ENCODE measurements at places on chromosomes 1 and 21.

DNA sequence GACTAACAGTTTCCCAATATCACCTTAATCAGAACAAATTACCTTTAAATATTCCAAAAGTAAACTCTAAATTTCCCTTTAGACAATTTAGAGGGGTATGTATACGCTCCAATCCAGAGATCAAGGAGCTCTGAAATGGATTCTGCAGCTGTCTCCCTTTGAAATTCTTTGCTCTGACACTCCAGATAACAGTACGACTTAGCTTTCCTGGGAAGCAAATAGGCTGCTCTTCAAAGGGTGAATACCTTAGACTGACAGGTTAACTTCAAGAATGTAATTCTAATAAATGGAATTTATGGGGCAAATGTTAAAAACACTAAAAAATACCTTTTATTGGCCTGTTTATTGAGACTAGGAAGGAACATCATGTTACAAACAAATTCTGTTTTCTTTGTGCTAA lies 357.2 kb downstream of the USP25 start:
- DNase-seq, result no peak

- DNase-seq, result no peak
These were observed 57.9 kb upstream of the HMGB4 start for GRCh38 chr1:33805988-33806387.

DNA sequence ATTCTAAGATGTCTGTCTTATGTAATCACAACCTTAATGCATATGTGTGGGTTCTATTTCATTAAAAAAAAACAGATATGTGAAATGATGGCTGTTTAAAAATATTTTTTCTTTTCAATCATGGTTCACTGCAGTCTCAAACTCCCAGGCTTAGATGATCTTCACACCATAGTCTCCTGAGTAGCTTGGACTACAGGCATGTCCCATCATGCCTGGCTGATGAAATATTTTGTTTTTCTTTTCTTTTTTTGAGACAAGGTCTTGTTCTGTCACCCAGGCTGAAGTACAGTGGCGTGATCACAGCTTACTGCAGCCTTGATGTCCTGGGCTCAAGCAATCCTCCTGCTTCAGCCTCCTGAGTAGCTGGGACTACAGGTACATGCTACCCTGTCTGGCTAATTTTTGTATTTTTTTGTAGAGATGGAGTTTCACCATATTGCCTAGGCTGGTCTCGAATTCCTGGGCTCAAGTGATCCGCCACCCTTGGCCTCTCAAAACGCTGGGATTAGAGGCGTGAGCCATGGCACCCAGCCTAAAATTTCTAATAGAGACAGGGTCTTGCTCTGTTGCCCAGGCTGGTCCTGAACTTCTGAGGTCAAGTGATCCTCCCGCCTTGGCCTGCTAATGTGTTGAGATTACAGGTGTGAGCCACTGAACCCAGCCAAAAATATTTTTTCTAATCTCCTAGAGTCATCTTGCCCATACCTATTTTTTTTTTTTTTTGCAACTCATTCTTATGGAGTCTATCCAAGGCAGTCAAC lies 67.6 kb downstream of the GIPC2 start:
- DNase-seq, result no peak

DNA sequence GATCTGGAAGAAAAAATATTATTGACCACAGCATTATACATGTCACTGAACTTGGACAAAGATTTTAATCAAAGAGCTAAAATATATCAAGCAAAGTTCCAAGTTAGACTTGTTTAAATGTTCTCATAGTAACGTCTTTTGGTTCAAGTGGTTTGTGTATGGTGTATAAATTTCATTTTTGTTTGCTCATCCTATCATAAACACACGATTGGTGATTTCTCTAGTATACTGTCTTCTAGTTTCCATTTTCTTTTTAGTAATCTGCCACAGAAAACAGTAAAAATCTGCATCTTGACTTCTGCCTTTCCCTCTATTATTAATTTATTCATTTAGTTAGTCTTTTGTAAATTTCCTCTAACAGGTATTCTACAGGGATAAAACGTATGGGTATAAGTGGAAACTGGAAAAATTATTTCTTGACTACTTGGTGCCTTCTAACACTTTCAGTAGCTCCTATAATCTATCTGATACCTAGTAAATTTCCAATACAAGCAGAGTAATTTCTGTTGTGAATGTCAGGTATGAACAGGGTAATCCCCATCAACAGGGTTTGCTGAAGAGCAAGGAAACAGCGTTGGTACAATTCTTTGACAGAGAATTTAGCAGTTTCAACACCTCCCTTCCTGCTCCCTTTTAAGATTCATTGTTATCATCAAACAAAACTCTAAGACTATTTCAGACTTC lies 268.0 kb downstream of the PTPRC start:
- no peak for DNase-seq

DNA sequence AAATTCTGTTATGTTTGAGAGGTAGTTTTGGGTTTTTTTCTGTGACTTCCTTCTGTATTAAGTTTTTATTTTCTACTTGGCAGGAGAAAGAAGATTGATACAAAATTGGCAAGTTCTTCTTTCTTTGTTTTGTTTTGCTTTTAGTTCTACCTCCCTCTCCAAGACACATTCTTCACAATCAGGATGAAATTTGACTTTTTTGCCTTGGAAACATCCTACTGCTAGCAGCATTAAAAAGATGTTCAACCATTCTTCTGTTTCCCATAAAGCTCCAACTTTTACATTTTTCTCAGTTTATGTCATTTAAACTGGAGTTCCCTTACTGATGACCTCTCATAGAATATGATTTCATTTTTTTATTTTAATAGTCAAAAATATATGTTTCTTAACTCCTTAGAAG lies 234.8 kb downstream of the NCAM2 start:
- no peak for DNase-seq

DNA sequence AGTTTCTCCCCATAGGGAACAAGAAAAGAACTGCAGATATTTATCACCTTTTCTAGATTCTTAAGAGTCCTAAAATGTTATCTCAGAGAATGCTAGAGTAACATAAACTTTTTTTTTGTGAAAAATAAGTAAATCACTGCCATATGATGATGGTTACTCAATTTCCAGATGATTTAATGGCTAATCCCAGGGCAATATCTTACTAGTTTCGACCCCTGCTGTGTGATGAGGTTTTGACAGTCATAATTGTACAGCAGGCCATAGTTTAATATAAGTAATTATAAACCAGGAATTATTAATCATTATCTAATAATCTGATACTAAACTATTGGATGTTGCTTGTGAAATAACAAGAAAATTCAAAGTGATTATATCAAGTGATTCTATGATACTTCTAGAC lies 210.6 kb downstream of the HLX start:
- no peak for DNase-seq

- DNase-seq, result no peak
These were observed 4.1 kb upstream of the IRF2BP2 start for GRCh38 chr1:234614081-234614489.

GRCh38 chr1:1430114-1430982 lies 5.1 kb upstream of the VWA1 start:
- DNase-seq, result no peak

- DNase-seq, result no peak
These were observed 155.4 kb upstream of the KCND3 start for GRCh38 chr1:112144733-112145426.

DNA sequence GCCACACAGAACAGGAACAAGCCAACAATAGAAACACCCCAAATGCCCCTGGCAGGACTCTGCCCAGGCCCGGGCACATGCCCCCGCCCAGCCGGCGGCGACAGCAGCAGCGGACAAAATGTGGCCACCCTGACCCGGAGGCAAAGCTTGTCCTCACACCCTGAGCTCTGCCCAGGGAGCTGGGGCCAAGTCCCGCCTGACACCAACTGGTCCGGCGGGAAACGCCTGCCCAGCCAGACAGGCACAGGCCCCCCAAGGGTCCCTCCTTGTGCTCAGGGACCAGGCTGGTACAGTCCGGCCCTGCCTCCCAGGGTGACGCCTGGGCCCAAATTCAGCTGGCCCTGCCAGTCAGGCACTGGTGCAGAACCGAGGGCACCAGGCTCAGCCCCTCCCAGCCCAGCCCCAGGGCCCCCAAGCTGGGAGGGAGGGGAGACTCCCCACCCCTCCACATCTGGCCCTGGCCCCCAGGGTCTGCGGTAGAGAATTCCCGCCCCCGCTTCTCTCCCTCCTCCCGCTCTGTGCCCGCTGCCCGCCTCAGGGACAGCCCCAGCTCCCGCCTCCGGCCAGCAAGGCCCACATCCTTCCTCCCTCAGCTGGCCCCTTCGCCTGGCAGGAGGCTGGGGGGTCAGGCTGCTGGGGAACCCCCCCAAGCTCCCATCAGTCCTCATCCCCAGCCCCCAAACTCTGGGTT lies 2.0 kb downstream of the AHDC1 start:
- no peak for DNase-seq

DNA sequence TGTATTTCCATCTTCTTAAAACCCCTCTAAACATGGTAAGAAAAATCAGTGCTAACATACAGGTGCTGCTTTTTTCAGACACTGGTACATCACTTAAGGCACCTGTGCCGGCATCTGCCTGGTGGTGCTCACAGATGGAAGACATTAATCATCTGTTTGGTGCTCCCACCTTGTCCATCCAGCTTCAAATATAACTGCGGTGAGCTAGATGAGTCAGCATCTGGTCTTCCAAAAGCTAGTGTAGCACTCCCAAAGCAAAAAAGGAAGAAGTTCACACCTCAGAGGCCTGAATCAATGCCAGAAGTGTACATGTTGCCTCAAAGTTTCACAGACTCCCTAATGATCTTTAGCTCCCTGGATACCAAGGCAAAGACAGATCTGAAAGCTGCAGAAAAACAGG lies 44.4 kb downstream of the TM2D1 start:
- no peak for DNase-seq

DNA sequence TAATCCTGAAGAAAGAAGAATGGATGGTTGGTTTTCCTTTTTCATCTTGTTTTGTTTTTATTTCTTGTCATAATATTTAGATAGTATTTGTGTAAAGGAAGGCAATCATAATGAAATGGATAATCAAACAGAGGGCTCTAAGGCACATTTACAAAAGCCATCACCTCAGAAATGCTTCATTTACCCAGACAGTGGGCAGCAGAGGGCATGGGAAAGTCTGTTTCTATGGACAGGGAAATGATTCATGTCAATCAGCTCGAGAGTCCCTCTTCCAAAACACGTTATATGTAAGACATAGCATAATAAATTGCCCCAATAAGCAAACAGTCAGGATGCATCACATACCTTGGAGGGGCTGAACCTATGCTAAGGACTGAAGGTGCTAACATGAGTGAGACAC lies 426.1 kb downstream of the PLPP3 start:
- no peak for DNase-seq

DNA sequence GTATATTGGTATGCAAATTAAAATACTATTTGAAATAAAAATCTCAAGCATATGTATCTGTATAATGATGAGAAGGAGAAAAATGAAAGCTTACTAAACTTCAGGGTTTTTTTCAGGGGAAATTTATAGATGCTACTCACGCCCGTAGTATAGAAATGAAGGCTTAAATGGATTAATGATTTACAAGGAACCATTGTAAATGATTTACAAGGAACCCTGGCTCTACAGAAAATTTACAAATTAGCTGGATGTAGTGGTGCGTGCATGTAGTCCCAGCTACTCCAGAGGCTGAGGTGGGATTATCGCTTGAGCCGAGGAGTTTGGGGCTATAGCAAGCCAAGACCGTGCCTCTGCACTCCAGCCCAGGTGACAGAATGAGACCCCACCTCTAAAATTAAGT lies 150.5 kb downstream of the PCBP3 start:
- no peak for DNase-seq

- DNase-seq, result no peak
These were observed 1044.4 kb downstream of the PLA2G4A start for GRCh38 chr1:187873126-187873525.

GRCh38 chr1:20678599-20678998 lies 17.4 kb upstream of the DDOST start:
- DNase-seq, result no peak

GRCh38 chr1:20526267-20526666 lies 18.3 kb upstream of the MUL1 start:
- no peak for DNase-seq

DNA sequence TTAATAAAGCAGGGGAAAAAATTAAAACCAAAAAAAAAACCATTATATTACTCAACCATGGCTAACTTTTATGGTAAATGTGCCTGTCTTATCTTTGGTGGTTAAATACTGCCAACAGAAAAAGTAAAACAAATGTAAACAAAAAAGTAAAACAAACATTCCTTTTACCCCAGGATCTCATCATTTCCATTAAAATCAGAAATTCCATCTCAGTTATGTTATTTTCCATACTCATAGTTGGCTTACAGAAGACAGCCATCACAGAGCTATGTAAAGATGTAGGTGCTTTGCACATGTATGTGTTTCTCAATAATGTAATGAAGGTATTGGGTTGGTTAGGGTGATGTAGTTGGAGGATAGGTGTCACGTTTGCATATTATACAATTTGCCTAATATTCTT lies 185.0 kb downstream of the KCNK2 start:
- DNase-seq, result no peak

DNA sequence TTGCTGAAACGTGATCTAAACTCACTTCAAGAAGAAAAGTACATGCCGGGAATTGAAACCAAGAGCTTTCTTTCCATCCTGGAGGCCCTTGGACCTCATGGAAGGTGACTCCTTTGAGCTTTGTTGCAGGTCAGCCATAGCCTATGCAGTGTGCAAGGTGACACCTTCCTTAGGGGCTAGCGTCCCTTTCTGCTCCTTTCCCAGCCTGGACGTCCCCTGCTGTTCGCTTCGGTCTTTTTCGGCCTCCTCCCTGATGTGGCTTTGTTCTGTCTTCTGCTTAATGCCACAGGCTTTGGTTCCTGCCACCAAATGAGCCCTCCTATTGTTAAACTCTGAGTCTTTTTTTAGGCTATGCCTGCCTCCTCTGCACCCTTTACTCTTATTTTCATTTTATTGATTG lies 308.8 kb downstream of the BRINP2 start:
- DNase-seq, result no peak

DNA sequence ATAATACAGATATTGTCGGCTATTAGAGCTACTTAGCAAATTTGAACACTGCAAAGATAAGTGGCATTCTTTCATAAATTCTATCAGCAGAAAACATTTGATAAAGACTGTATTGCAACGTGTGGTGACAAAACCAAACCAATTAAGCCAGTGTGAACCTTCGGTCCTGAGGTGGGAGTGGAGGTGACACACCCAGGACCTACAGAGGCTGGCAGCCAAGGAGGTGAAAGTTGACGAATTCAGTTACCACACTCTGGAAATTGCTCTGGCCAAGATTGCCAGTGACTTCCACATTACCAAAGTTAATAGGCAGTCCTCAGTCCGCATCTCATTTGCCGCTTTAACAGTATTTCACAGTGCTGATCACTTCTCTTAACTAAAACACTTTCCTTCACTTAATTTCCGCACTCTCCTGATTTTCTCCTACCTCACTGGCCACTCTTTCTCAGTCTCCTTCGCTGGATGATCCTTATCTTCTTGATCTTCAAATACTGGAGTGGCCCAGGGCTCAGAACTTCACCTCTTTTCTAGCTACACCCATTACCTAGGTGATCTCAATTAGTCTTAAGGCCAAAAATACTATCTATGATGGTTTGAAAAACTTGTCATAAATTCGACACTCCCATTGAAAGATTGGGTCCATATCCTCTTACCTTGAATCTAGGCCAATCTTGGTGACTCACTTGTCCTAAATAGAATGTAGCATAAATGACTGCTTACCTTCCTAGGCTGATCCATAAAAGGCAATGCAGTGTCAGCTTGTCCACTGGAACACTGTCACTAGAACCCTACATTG lies 5.1 kb upstream of the CDC42BPA start:
- no peak for DNase-seq

All from activated CD4-positive, alpha-beta T cell treated with anti-CD3 and anti-CD28 coated beads for 4 hours (primary cell).